ENCODE measurements at places on chromosomes 6 and 20.

DNA sequence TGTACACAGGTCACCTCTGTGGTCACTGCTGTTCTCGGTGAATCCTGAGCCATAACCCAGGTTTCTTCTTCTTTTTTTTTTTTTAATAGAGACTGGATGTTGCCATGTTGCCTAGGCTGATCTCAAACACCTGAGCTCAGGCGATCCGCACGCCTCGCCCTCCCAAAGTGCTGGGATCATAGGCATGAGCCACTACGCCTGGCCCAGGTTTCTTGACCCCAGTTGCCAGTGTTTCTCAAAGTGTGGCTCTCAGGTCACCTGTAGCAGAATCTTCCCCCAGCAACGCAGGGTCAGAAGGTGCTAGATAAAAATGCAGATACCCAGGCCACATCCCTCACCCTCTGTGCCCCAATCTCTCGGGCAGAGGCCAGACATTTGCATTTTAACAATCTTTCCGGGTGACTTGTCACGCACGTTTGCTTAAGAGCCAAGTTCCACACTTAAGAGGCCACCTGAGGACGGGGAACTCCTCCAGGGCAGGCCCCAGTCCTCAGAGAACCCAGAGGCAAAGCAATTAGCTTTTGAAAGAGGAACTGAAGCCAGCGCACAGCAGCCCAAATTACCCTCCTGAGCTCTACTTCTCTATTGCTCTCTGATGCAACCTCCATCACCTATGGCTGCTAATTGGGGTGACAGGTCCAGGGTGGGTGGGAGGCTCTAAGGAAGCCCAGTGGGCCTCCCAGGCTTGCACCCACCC, 81.8 kb downstream of the NFATC2 start:
- DNase-seq: no peak

GRCh38 chr6:127550403-127550802, 26.6 kb upstream of the C6orf58 start:
- no peak for DNase-seq

DNA sequence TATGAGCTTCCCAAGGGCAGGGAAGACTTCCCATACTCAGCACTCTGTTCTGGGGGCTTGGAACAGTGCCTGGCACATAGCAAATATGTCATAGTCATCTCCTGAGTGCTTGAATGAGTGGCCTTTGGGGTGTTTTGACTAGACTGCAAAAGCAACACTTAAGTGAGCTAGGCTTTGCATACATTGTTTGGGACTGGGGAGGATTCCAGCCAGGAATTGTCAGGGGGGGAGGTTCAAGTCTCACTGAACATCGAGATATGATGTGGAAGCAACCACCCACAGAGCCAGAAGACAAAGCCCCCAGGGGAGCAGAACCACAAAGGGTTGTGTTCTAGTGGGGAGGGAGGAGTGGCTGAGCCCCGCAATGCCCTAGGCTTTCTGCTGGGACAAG, 98.4 kb downstream of the SYCP2 start:
- no peak for DNase-seq

GRCh38 chr6:114714836-114715507, 372.1 kb upstream of the HS3ST5 start:
- no peak for DNase-seq

DNA sequence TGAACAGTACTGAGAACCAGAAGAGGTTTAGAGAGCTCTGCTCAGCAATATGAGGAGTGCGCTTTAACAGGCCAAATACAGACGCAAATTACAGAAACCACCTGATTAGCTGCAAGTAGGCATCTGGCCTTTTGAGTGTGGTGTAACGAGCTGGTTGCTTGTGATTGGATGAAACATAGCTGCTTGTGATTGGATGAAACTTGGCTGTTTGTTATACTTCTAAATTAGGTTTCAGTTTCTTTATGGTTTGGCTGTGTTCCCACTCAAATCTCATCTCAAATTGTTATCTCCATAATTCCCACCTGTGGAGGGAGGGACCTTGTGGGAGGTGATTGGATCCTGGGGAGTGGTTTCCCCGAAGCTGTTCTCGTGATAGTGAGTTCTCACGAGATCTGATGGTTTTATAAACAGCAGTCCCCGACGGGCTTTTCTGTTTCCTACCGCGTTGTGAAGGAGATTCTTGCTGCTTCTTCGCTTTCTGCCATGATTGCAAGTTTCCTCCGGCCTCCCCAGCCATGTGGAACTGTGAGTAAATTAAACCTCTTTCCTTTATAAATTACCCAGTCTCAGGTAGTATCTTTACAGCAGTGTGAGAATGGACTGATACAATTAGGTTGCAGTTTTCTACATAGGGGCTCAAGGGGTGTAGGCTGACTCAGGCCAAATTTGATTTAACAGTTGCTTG, 655.9 kb upstream of the MAN1A1 start:
- DNase-seq: no peak

DNA sequence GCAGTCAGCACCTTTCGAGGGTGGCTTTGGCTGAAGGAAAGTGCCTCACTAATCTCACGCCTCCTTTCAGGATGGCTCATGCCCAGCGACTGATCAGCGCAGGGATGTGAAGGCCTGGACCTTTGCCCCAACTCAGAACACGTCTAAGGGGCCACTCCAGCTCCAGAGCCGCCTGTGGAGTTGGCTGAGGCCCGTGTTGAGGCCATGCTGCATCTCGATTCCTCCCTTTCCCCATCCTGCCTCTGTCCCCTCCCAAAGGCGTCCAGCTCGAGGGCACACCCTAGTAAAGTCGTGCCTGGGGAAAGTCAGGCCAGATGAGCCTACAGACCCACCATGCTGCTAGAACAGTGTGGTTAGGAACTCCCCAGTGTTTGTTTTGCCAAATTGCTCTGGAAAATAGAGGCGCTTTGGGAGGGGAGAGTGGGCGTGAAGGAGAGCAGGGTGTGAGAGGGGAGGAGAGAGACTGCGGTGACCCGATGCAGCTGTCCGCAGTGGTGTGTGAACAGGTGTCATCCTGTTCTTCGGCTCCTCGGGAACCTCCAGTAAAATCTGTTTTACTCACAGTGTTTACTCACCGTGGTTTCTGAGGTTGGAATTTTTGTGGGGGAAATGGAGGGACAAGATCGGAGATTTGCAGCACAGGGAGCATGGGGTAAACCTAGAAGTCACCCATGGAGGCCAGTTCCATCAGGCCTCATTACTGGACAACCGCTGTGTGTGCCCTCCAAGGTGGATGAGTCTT, 85.0 kb upstream of the PMEPA1 start:
- no peak for DNase-seq

DNA sequence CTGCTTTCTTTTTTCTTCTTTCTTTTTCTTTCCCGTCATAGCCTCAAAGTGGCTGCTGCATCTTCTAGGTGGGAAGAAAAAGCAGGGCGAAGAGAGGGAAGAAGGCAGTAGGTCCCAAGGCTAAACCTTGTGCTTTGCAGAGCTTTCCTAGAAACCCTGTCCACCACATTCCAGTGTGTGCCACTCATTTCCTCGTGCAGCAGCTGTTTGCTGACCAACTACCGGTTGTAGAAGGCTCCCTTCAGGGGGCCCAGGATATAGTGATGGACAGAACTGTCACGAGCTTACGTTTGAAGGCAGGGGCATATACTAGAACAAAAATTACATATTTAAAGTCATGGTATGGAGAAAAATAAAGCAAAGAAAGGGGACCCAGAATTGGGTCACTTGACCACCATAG, 103.0 kb downstream of the SASH1 start:
- no peak for DNase-seq

DNA sequence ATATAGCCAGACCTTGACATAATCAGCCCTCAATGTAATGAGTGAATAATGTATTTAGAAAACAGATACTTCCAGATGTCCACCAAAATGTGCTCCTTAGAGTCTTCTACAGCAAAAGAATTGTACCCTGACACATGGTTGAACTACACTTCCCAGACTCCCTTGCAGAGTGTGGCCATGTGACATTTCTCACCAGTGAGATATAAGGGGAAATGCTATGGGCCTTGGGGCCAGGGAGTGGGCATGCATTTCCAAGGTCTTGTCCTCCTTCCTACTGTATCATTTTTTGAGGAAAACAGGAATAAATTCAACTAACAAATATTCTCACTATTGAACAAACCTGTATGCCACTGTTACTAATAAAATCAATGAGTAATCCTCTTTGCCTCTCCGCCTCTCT, 211.4 kb upstream of the SMLR1 start:
- no peak for DNase-seq

GRCh38 chr6:119171088-119171841, 92.8 kb upstream of the FAM184A start:
- no peak for DNase-seq

DNA sequence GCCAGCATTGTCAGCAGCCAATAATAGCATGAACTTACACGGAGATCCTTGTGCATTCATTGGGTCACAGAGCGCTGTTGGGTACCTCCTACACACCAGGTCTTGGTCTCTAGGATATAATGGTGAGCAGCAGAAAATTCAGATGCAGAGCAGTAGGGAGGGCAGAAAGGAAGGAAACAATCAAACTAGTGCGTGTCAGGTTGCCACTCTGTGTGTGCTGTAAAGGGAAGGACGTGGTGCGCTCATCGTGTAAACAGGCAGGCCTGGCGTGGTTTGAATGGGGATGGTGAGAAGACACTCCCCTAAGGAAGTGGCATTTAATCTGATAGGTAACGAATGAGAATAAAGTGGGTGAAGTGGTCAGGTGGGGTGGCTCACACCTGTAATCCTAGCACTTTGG, 336.4 kb downstream of the CDH26 start:
- DNase-seq: no peak

DNA sequence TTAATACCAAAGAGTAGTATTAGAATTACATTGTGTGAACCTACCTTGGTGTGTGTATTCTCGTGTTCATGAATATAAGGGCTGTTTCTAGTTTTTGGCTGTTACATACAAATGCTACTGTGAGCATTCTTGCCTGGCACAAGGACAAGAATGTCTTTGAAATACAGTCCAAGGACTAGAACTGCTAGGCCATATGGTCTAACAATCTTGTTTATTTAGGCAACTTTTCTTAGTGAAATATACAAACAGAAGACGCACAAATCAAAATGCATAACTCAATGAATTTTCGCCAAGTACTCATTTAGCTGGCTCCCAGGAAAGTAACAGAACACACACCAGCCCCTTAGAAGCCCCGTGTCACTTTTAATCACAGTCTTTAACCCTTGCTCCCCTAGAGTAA, 28.5 kb downstream of the KDM1B start:
- DNase-seq: no peak

GRCh38 chr20:63537525-63538203, 488 bp upstream of the PTK6 start:
- DNase-seq: peak; percentile 87

DNA sequence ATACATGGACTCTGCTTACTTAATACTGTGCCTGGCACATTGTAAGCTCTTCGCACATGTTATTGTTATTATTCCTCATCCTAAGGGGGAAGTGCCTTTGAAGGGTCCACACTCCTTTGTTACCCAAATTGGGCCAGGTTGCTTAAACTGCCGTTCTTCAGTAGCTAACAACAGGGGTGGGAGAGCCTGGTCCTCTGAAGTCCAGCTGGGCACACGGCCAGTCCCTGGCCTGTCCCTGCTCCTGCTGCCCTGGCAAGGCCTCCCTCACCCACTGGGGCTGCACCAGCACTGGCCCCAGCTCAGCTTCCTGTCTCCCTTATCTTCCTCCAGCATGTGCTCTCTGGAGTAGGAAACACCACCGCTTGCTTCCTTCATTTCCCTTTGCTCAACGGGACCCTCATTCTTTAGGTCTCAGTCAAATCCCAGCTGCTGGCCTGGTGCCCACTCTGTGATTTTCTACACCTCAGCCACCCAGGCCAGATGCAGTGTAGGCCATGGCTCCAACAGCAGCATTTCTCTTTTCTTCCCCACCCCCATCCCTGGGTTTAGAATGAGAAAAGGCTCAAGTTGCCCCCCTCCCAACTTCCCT, 5.5 kb upstream of the PROCR start:
- DNase-seq: no peak

DNA sequence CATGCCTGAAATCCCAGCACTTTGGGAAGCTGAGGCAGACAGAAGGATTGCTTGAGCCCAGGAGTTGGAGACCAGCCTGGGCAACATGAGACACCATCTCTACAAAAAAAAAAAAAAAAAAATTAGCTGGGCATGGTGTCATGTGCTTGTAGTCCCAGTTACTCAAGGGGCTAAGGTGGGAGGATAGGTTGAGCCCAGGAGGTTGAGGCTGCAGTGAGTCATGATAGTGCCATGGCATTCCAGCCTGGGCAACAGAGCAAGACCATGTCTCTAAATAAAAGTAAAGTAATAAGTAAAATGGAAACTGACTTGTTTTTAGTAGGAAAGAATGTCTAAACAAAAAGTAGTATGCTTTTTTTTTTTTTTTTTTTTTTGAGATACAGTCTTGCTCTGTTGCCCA, 240.7 kb downstream of the ARID1B start:
- no peak for DNase-seq

- no peak for DNase-seq
Measured at GRCh38 chr6:124356276-124356810, 552.7 kb downstream of the NKAIN2 start.

DNA sequence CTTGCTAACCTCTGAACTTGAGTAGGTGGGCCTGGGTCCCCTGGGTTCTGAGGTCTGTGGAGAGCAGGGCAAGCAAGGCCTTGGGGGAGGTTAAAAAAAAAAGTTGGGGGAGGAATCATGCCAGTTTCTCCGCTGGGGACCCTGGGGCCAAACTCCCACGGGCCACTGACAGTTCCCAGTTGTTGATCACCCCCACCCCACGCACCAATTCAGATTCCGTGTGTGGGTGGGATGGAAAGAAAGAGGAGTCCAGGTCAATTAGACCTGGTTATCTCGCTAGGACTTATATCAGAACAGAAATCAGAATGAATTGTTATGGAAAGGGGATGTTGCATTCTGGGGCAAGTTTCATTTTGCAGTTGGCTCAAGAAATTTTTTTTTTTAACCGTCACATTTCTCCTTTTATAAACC, 46.7 kb upstream of the SUPT3H start:
- no peak for DNase-seq

DNA sequence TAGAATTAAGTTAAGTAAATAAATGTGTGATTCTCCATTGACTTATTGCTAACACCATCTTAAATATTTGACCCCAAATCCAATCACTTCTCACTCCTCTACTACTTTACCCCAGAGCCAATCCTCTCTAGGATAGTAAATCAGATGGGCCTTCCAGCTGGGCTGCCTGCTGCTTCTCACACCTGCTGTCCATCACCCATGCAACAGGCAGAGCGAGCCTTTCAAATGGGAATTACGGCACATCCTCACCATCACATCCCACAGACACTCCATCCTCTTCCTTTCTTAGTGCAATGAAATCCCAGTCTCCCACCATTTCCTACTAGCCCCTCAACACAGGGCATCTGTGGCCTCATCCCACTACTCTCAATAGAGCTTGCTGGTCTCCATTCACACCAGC, 34.0 kb downstream of the HLA-F start:
- DNase-seq: no peak

GRCh38 chr6:160227038-160227768, 31.4 kb downstream of the SLC22A2 start:
- no peak for DNase-seq

DNA sequence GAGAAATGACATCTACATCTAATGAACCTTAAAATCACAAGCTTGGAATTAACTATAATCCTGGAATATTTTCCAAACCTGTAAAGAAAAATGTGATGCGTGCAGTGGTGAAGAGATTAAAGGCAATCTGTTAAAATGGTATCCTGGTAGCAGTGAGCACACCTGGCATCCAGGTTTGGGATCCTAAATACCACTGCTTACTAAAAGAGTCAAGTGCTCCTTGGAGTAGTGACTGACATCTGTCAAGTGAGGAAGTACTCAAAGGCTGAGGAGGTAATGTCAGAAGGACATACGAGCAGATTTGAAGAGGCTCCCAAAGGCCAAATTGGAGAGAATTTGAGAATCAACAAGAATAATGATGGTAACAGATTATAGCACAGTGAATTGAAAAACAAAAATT, 32.8 kb downstream of the PCMT1 start:
- no peak for DNase-seq

GRCh38 chr6:29153083-29153482, 17.6 kb upstream of the OR2J2 start:
- DNase-seq: no peak
